GM12891 (cell line): ENCODE measurements at places on chromosomes 7 and 10.

DNA sequence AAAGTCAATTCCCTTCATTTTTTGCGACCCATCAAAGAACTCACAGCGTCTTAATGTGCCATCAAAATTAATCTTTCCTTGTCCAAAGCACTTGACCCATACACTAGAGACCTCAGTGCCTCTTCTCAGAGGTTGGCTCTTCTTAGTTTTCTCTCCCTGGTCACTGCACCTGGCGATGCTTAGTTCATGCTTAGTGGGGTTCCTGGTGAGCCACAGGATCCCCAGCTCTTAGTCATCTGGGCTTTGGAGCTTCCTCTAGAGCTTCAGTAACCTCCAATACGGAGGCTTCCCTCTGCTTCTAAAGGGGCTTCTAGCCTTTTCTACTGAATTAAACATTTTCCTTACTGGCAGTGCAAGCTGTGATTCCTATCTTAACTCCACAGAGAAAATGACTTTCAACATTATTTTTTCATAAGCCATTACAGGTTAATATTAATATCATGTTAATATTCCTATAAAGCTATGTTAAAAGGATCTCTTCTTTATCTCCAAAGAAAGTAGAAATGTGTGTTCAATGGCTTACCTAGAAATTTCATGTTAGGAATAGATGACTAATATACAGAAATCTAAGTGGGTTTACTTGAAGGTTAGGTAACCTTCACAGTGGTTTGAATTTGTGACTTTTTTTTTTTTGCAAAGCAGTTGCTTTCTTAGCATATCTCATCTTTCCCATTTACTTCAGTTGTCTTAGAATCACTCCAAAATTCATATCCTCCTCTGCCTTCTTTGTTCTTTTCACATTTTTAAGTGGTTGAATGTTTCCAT lies 295.2 kb downstream of the CAMK1D start:
- DNase-seq, result no peak

- DNase-seq, result no peak
Observed at GRCh38 chr10:31352436-31353226, 33.6 kb downstream of the ZEB1 start.

DNA sequence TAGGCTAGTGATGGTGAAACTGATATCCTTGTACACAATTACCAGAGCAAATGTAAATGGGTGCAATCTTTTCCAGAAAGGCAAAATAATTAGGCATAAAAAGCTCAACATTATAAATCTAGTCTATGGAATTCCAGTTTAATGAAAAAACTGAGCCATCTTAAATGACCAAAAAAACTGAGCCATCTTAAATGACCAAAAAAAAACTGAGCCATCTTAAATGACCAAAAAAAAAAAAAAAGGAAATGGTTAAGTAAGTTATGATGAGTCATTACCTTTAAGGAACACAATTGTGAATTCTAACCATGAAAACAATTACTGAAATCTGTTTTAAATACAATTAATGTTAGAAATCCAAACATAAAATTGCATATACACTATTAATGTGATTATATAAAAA lies 25.3 kb downstream of the USP6NL start:
- DNase-seq, result no peak

DNA sequence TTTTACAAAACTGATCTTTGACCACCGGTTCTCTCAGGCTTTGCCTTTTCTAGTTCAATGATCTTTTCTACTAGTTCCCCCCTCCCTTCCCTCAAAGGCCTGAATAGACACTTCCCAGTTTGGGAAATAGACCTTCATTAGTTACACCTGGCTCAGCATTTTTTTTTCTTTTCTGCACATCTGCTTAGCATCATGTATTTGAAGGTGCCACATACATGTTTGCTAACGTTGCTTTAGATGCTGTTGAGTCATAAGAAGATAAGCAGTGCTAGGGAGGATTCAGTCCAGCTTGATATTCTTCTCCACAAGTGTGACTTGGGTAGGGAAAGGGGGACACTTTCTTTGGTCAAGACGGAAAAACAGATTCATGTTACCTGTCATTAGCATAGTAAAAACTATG lies 78.3 kb downstream of the BICC1 start:
- DNase-seq, result no peak

GRCh38 chr7:116955340-116955739 lies 2.0 kb downstream of the ST7 start:
- no peak for DNase-seq

- DNase-seq, result no peak
Observed at GRCh38 chr10:93991596-93992284, 2.0 kb upstream of the PLCE1 start.

DNA sequence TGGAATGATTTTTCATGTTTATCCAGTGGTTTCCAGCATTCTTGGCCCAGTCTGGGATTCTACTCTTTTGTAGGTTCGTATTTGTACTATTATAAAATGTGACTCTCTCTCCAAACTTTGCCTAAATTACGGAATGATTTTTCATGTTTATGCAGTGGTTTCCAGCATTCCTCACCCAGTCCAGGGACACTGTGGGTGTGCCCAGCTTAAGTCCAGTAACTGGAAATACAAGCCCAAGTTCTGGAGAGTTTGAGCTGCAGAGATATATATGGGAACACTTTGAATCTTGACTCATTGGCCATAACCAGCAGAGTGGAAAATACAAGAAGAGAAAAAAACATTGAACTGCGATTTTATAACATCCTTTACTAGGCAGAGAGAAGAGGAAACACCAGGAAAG lies 5.9 kb upstream of the MAGI2 start:
- DNase-seq, result no peak

DNA sequence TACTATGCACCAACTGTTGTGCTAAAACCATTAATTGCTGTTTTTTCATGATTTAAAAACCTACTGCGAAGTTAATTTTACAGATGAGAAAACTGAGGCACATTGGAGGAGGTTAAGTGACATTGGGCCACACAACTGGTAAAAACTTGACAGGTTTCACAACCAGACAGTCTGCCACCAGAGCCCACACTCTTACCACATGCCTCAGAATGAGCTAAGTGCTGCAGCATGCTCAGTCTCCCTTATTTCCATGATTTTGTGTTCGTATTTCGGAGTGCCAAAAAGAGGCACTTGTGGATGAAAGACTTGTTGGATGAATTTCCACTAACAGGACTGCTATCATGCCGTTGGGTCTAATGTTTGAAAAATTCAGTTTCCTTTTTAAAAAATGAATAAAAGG lies 77.4 kb downstream of the PCLO start:
- no peak for DNase-seq

DNA sequence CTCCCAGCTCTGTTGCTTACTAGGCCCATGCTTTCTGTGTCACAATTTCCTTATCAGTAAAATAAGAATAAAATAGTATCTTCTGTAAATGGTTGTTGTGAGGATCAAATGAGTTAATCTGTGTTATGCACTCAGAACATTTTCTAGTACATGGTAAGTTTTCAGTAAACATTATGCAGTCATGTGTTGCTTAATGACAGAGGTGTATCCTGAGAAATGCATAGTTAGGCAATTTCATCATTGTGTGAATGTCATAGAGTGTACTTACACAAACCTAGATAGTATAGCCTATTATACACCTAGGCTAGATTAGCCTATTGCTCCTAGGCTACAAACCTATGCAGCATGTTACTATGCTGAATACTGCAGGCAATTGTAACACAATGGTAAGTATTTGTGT lies 4.4 kb downstream of the PTTG1IP2 start:
- no peak for DNase-seq

DNA sequence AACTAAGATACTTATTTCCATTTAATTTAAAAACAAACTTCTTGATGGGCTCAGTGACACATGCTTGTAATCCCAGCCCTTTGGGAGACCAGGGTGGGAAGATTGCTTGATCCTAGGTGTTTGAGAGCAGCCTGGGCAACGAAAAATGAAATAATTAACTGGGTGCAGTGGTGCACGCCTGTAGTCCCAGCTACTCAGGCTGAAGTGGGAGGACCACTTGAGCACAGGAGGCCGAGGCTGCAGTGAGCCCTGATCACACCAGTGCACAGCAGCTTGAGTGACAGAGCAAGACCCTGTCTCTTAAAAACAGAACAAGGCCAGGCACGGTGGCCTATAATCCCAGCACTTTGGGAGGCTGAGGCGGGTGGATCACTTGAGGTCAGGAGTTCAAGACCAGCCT lies 37.4 kb downstream of the AVL9 start:
- no peak for DNase-seq

GRCh38 chr7:70156057-70156456 lies 557.8 kb downstream of the AUTS2 start:
- no peak for DNase-seq

GRCh38 chr7:42170724-42171123 lies 66.3 kb downstream of the GLI3 start:
- DNase-seq, result no peak

GRCh38 chr10:9535744-9536143 lies 1481.3 kb downstream of the GATA3 start:
- no peak for DNase-seq

GRCh38 chr7:47336472-47337425 lies 245.2 kb downstream of the TNS3 start:
- DNase-seq, result no peak

- peak; percentile 19 for DNase-seq
Observed at GRCh38 chr10:80664071-80664680, 126.5 kb downstream of the SH2D4B start.

GRCh38 chr10:28429573-28430216 lies 103.2 kb upstream of the WAC start:
- DNase-seq, result no peak

GRCh38 chr10:52768001-52768532 lies 4.5 kb downstream of the MBL2 start:
- no peak for DNase-seq

DNA sequence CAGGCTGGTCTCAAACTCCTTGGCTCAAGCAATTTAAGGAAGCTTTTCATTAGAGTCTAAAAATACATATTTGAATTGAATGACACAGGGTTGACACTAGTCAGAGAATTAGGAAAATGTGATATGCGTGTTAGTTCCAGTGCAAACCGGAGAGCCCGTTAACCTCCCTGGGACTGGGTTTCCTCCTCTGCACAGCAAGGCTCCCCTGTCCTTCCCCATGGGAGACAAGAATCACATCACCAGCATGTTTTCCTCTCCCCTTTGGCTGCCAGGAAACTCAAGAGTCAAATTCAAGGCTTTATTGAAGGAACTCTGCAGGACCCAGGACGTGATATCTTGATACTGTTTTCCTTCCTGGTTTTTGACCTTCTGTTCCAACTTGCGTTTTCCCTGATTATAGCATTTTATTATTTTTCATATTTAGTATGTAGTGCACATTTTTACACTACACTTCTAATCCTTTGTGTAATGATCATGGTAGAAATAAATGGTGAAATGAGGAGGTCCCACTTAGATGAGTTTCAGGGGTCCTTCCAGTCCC lies 24.9 kb downstream of the GSTO2 start:
- DNase-seq, result no peak

DNA sequence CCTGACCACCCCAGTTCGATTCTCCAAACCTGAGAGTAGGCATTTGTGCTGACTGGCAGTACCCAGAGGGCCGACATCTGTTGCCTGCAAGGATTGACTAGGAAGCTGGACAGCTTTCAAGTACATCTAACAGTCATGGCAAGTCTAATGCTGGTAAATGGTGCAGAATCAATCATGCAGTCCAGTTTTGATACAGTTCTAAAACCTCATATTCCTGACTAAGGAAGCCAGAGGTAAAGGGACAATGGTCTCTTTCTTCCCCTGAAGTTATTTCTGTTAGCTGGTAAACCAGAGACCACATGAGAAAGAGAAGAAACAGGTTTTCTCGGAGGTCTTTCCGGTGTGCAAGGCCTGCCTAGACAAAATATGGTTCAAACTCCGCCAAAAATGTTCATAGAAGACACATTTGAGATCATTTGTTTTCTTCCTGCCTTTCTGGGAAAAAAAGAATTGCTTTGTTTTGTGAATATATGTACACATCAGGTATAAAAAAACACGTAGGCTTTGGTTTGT lies 97.1 kb downstream of the WDR37 start:
- no peak for DNase-seq
